G401 (cell line): ENCODE measurements at places on chromosomes 5 and 9.

- DNase-seq, result no peak
These were observed 4.1 kb upstream of the HDHD3 start for GRCh38 chr9:113380869-113381378.

DNA sequence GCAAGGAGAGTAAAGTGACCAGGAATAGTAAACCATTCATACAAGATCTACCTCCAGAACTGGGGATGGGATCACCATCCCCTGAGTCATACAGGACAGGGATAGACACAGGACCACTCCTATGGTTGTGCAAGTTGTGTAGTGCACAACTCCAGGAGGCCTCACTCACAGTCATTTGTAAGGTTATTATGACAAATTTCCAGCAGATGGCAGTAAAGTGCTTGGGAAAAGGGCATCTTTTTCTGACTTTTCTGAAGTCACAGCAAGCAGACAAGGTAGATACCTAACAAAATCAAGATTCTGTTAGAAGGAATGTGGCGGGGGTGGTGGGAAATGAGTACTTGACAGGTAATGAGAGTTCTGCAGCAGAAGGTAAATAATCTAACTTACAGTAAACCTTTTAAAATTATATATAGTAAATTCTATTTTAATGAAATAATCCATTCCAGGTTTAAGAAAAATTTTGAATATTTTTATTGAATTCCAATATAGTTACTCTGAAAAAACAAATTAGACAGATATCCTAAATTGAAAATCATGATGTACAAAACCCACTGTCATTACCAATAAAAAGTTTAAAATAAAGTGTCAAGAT lies 16.7 kb upstream of the KIF27 start:
- DNase-seq, result peak; percentile 83

DNA sequence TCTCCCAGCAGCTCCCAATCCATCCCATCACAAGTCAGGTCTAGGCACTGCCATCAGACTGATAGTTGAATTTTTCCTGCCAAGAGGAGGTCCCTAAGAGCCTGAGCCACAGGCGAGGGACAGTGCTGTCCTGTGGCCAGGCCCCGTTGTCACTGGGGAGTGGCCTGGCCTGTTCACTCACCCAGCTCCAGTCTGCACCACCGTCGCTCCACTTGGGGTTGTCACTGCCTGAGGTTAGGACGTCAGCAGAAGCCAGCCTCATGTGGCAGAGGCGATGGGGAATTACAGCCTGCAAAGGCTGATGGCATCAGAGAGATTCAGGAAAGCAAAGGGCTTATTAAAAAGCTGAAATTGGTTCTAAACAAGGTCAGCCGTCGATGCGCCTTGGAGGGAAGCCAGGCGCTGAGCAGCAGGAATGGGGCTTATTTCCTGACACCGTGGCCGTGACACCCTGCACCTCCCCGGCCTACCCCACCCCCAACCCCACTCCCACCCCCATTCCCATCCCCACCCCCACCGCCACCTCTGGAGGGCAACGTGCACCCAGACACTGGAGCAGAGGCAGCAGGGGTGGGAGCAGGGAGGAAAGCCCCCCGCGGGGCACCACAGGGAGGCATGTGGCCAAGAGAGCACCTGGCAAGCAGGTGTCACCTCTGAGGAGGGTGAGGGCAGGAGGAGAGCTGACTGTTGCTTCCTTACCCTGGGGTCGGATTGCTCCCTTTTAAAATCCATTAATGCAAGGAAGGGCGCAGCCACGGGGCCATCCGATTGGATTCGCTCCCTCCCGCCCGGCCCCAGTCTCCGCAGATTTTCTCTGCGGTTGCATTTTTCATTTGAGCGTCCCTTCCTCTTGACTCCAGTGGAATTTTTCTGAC lies 3.1 kb upstream of the DBH start:
- DNase-seq, result no peak

DNA sequence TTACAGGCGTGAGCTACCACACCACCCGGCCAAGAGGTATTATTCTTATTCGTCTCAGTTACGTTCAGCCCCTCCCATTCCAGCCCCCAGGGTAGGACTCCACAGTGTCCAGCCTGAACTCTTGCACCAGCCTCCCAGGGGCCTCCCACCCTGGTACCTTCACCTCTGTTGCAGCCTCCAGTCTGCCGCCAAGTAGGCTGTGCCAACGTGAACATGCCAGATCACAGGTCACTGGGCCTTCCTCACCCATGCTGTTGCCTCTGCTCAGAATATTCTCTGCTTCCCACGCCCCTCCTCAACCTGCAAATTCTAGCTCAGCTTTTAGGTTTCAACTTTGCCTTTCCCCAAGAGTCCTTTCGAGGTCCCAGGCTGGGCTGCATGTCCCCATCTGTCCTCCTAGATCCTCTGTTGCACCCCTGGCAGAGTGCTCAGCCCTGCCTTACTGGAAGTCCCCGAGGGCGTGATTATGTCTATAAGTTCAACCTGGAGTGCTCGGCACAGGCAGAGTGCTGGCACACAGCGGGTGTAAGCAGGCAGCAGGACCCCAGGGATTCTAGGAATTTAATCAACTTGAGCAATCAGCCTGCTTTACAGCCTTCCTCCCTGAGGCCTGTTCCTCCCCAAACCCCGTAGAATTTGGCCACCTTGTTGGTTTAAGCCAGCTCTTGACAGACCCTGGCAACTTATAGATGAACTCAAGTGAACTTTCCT lies 13.1 kb upstream of the STXBP1 start:
- no peak for DNase-seq

GRCh38 chr5:112436144-112436543 lies 17.1 kb upstream of the EPB41L4A start:
- no peak for DNase-seq

DNA sequence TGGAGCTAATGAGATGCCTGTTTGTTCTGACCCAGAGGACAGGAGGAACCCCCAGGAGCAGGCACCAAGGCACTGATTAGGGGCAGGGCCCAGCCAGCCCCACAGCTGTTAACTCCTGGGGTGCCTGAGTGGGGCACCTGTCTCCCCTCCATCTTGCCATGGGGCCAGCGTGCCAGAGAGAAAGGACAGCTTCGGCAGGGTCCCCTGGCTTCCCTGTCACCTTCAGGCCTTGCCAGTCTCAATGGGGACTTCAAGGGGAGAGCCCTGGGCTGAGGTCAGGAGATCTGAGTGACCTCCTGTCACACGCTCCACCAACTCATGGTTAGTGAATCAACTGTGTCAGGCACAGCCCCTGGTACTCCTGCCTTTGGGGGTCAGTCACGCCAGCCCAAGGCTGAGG lies 152.7 kb upstream of the MVB12B start:
- no peak for DNase-seq

DNA sequence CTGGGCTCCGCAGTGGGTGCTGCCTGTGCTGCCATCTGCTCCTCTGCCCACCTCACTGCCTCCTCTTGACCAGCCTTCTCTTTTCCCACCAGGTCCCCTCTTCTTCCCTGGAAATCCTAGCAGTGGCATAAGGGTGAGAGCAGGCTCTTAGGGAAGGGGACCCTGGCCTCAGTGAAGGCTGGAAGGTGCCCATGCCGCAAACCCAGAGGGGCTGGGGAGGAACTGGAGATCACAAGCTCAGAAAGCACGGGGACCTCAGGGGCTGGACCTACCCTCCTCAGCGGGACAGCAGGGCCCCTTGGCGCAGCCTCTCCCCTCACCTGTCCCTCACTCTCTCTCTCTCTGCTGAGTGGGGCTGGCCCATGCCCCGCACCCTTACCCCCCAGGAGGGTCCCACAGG lies 144.4 kb upstream of the IRX2 start:
- no peak for DNase-seq

DNA sequence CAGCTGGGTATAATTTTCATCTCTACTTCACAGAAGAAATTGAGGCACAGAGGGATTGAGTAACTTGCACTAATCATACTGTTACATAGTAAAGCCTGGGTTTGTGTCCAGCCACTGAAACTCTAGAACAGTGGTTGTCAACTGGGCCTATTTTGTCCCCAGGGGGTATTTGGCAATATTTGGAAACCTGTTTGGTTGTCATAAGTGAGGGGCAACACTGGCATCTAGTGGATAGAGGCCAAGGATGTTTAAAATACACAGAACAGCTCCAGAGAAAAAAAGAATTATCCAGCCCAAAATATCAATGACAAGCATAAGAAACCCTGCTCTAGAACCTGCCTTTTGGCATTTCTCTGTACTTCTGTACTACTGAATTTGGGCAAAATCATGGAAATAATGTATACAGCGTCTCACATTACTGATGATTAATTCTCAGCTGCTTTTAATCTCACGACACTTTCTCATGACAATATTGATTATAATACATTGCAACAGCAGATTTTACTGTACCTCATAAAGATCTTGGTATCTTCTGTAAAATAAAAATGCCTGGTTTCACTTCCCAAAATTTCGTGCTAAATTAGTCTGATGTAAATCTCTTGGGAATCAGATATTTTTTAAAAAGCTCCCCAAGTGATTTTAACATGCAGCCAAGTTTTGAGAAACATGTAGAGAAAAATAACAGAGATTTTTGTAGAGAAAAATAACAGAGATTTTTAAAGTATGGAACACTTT lies 112.7 kb downstream of the RORB start:
- no peak for DNase-seq
